Naive thymus-derived CD4-positive, alpha-beta T cell (primary cell): ENCODE measurements at places on chromosomes 1 and 21. TPM values are rescaled to one million over a fixed set of nuclear protein-coding genes. Genes with fewer than 3 reads are reported as not detected.

The NFIA gene
- total RNA-seq = 7.5 TPM

DNA sequence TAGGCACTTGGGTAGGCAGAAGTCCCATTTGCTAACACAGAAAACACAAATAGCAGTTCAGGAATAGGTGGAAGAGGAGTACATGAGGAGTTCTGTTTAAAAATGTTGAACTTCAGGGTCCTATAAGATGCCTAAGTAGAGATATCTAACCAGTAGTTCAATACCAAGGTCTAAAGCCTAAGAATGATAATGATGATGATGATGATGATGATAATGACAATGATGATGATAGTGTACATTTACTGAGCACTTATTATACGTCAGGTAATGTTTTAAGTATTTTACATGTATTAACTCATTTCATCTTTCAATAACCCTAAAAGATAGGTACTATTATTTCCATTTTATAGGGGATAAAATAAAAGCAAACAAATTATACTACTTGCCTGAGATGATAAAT is 50.1 kb downstream of the GDAP2 start:
- H3K4me3 ChIP-seq = no peak overlapping the region
- DNase-seq = no peak
- peaks cover 6% of the 10 kb centered on the region for H3K36me3 ChIP-seq
- no peaks in the 10 kb centered on the region for H3K27me3 ChIP-seq
- H3K27ac ChIP-seq = no peak overlapping the region
- no peaks in the 10 kb centered on the region for H3K4me1 ChIP-seq

GRCh38 chr1:1470626-1471388 is 758 bp upstream of the ATAD3B start:
- DNase-seq = no peak
- H3K27me3 ChIP-seq = no peaks in the 10 kb centered on the region

DNA sequence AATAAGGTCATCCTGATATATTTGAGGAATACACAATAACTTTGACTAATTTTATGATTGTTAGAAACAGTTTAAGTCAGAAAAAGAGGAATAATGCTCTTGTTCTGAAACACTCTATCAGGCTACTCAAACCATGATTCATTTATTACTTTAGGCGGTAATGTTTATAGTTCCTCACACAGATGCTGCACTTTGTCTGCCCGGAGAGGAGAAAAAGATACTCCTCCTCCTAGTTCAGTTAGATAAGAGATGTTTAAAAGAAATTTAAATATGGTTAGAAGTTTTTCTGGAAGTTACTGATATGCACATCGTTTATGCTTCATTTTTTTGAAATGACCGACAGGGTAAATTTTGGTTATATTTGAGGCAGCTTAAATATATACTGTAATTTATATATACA is 103.0 kb downstream of the ZMYM4 start:
- no peak overlapping the region for H3K27ac ChIP-seq
- H3K27me3 ChIP-seq = no peaks in the 10 kb centered on the region
- H3K36me3 ChIP-seq = no peaks in the 10 kb centered on the region
- H3K4me1 ChIP-seq = no peaks in the 10 kb centered on the region
- no peak for DNase-seq
- no peak overlapping the region for H3K4me3 ChIP-seq

- H3K36me3 ChIP-seq = peaks cover 4% of the 10 kb centered on the region
- peak overlapping the region; percentile 87 for H3K27ac ChIP-seq
- H3K27me3 ChIP-seq = no peaks in the 10 kb centered on the region
- DNase-seq = peak; percentile 92
- peak overlapping the region; percentile 99 for H3K4me3 ChIP-seq
Observed at GRCh38 chr1:26035203-26035958, 10.5 kb downstream of the SLC30A2 start.

DNA sequence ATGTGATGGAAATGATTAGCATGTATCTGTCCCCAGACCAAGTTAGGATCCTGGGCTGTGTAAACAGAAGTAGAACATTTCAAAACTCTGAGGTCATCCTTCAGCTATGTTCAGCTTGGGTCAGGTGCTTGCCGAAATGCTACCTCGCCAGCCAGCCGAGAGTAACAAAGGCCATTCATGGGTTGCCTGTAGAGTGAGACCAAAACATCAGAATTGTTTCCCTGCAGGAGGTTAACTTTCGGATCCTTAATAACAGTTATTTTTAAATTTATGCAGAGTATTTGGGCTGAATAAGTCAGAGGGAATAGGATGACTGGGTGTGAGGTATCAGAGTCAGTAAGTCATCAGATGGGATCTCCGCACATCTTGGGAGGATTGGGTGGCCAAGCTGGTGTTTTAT is 35.6 kb downstream of the SMYD2 start:
- no peak overlapping the region for H3K27ac ChIP-seq
- no peaks in the 10 kb centered on the region for H3K4me1 ChIP-seq
- DNase-seq = no peak
- no peak overlapping the region for H3K4me3 ChIP-seq

- no peak overlapping the region for H3K27ac ChIP-seq
- no peaks in the 10 kb centered on the region for H3K27me3 ChIP-seq
- no peak for DNase-seq
- no peaks in the 10 kb centered on the region for H3K4me1 ChIP-seq
Observed at GRCh38 chr1:83573776-83574175, 425.2 kb downstream of the TTLL7 start.

DNA sequence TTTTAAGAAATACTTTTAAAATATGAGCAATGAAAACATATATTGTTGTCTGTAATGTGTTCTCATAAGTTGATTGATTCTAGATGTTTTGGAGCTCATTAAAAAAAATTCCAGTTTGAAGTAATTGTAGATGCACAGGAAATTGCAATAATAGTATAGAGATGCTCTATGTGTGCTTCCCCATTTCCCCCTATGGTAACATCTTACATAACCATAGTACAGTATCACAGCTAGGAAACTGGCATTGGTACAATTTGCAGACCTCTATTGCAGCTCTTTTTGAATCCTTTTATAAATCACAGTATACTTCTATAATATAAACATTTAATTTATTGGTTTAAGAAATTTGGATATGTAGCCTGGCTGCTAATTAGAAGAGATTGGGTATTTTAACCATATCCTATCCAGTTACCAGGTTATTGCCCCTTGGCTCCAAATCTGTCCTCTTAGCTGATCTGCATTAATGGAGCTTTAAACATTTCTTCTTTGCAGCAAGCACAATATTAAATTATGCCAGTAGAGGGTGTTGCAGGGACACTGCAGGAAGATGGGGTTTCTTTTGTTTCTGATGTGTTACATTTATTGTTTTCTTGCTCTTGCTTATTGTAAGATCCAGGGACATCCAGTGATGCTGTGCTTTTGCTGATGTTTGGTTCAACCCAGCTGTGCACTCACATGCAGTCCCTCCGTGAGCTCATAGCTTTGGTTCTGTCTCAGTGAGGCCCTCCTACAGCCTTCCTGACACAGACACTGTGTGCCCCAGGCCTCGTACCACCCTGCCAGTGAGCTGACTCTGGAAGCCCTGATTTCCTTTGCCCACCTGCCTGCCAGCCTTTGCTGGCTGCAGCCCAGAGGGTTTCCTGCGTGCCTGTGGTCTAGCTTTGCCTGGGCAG is 103.3 kb downstream of the RABGAP1L start:
- no peaks in the 10 kb centered on the region for H3K27me3 ChIP-seq
- H3K4me1 ChIP-seq = no peaks in the 10 kb centered on the region
- H3K4me3 ChIP-seq = no peak overlapping the region
- DNase-seq = peak; percentile 11

The ZSWIM5 gene
- 2.0 TPM for total RNA-seq

DNA sequence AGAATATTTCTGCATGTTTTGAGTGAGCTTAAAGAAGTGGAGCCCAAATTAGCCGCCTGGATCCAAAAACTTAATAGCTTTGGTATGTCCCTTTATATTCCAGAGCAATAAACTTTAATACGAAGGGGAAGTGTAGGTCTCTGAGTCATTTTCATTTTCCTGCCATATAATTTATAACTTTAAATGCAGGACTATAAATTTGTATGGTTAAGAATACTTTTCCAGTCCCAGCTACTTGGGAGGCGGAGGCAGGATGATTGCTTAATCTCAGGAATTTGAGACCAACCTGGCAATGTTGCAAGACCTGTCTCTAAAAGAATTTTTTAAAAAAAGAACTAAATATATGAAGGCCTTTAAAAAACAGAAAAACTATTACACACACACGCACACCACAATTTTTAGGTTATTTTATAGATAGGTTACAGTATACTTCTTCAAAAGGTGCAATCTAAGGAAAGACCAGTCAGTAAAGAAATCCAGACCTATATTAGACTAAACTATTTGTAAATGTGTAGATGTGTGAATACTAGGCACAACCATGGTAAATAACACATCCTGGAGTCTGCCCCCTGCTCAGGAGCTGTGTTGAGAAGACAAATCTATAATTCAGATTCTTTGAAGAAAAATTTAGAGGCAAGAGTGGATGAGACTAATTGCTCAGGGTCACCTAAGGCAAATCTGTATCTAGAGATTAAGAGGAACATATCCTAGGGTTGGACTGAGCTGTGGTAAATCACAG is 80.3 kb downstream of the TTC3 start:
- H3K27me3 ChIP-seq = no peaks in the 10 kb centered on the region
- DNase-seq = no peak
- H3K27ac ChIP-seq = no peak overlapping the region

The PRKAA2 gene
- total RNA-seq = not detected

- H3K36me3 ChIP-seq = no peaks in the 10 kb centered on the region
- DNase-seq = no peak
- no peaks in the 10 kb centered on the region for H3K27me3 ChIP-seq
- H3K4me3 ChIP-seq = no peak overlapping the region
Observed at GRCh38 chr1:107622535-107622934, 342.4 kb downstream of the VAV3 start.

DNA sequence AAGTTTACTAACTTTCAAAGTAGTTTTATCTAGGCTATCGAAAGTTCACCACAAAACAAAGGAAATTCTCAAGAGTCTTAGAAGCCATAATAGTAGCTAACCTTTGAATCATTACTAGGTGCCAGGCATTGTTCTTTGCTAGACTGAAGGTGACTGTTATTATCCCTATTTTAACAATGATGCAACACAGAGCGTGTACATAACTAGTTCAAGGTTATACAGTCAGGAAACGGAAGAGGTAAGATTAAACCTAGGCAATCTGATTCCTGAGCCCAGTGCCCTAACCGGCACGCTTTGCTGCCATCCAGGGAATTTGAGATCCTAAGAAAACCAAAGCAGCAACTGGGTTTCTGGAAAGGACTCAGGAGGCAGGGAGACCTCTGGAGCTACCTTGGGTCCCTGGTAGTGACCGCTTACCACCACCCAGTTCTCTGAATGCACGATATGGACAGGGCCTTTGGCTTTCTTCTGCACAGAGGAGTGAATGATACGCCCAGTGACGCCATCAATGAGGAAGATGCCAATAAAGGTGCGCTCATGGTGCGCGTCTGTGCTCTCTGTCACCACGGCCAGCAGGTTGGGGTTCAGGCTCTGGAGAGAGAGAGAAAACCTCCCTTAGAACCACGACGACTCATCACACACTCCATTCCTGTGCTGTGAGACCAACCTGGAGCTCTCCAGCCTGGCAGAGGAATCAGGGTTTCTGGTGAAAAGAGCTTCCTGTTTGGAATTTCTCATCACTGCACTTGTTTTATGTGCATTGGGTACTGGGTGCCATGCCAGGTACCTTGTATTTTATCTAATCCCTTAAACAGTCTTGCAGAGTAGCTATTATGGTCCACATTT is 13.1 kb upstream of the UBR4 start:
- H3K27ac ChIP-seq = no peak overlapping the region
- no peak overlapping the region for H3K4me3 ChIP-seq
- H3K27me3 ChIP-seq = no peaks in the 10 kb centered on the region

DNA sequence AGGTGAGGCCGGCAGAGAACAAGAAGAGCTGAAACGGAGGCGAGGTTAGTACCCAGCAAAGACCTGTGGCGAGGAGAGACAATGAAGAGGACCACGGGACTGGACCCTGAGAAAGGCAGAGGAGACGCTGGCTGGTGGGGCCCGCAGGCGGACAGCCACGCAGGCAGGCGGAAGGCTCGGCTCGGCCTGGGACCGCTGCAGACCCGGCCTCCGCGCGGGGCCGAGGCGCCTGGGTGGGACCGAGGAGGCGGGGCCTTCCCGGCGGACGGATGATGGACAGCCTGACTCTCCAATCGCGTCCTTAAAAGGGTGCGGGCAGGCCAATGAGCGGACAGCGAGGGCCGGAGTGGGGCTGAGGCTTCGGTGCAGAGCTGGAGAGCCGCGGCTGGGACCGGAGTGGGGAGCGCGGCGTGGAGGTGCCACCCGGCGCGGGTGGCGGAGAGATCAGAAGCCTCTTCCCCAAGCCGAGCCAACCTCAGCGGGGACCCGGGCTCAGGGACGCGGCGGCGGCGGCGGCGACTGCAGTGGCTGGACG is at the start of gene MPZL1:
Gene MPZL1 (plus strand): TSS at position 366 of the 535 bp plus-strand sequence. CDS start 170 bp downstream, outside the sequence.
- H3K36me3 ChIP-seq = no peaks in the 10 kb centered on the region
- H3K27ac ChIP-seq = peak within 1 kb of the TSS; percentile 70
- peak within 1 kb of the TSS; percentile 64 for H3K4me3 ChIP-seq
- no peaks in the 10 kb centered on the region for H3K27me3 ChIP-seq

The LORICRIN gene
- total RNA-seq = not detected

DNA sequence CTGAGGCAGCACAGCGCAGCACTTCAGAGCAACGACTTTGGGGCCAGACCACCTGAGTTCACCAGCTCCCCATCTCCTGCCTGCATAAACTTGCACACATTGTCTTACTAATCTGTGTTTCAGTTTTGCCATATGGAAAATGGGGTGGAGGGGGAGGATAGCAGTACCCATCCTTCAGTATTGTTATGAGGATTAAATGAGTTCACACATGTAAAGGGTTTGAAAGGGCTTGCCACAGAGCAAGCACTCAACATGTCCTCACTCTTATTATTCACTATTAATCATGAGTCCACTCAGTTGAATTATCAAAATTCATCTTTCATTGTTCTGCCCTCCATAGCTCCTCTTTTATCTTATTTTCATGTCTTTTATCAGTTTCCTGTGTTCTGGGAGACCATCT is 40.1 kb upstream of the BMP8B start:
- DNase-seq = no peak
- no peak overlapping the region for H3K27ac ChIP-seq
- no peaks in the 10 kb centered on the region for H3K27me3 ChIP-seq
- no peak overlapping the region for H3K4me3 ChIP-seq

The HPCA gene
- not detected for total RNA-seq

The VANGL1 gene
- 2.6 TPM for total RNA-seq

The GJA8 gene
- not detected for total RNA-seq

- H3K4me3 ChIP-seq = no peak overlapping the region
- DNase-seq = no peak
- no peak overlapping the region for H3K27ac ChIP-seq
- H3K27me3 ChIP-seq = no peaks in the 10 kb centered on the region
- no peaks in the 10 kb centered on the region for H3K36me3 ChIP-seq
Observed at GRCh38 chr1:240126821-240127220, 35.1 kb downstream of the FMN2 start.

- H3K4me3 ChIP-seq = no peak overlapping the region
- H3K4me1 ChIP-seq = no peaks in the 10 kb centered on the region
- H3K27ac ChIP-seq = no peak overlapping the region
- H3K27me3 ChIP-seq = no peaks in the 10 kb centered on the region
- no peak for DNase-seq
Observed at GRCh38 chr21:45114072-45114471, 39.7 kb downstream of the ADARB1 start.

GRCh38 chr1:155698382-155699038 is 9.6 kb downstream of the DAP3 start:
- no peak overlapping the region for H3K27ac ChIP-seq
- no peak overlapping the region for H3K4me3 ChIP-seq
- H3K27me3 ChIP-seq = no peaks in the 10 kb centered on the region
- no peak for DNase-seq
